Amniotic epithelial cell (primary cell): ENCODE measurements at places on chromosomes 16 and 17.

DNA sequence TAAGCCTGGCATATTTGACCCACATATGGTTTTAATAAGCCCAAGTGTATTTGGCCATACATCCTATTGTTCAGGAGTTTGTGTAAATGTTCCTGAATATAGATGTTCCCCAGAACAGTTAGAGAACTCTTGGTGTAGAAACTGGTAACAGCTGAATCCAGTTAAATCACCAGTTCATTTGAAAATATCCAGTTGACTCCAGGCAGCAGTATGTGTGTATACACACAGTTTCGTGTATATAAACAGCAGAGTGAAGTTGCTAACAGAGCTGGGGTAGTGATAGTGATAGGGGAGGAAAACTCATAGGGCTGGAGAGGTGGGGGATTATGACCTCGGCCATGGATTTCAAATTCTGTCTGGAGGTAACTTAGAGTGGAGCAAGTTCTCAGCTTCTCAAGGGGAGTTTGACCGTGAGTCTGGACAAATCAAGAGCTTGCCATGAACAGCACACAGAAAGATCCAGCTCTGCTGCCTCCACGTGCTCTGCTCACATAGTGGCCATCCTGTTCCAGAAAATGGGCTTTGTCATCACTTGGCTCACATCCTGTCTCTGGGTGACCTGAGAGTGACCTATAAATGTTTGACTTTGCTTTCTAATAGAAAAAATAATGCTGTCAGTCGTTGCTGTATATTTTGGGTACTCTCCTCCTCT is 30.6 kb upstream of the MMD start:
- DNase-seq = peak; percentile 59

GRCh38 chr17:5813357-5813756 is 229.0 kb upstream of the NLRP1 start:
- DNase-seq = no peak

- no peak for DNase-seq
These were observed 35.9 kb upstream of the NUDT7 start for GRCh38 chr16:77686385-77686784.

GRCh38 chr17:62627219-62627903 is at the start of gene MRC2:
TSS of gene MRC2 (plus strand) at chr17:62627670. CDS start at chr17:62627803, 133 bp downstream.
- DNase-seq = peak; percentile 83

- DNase-seq = no peak
These were observed 1.5 kb downstream of the ATXN7L3 start for GRCh38 chr17:44197980-44198720.

- DNase-seq = peak; percentile 19
These were observed 21.6 kb downstream of the POLR3E start for GRCh38 chr16:22318690-22319358.

GRCh38 chr16:84119368-84119767 is 2.6 kb upstream of the MBTPS1 start:
- no peak for DNase-seq

DNA sequence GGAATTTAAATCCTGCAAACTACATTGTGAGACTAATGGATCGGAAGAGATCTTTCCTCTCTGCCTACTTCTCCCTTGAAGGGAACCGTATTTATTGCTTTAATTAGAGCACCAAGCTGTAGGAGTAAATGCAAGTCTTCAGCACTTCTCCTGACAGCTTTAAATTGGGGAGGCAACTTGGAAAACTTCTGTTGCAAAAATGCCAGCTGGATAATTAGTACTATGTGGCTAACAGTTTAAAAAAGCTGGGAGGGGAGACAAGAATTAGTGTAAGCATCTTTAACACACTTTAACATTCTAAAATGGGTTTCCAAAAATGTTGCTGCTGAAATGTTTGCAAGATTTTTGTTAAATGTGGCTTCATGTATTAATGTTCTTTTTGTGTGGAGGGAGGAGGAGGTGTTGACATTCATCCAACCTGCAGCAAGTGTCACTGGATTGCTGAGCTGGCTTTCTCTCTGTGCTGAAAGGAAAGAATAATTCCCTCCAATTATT is 108.5 kb downstream of the PCTP start:
- DNase-seq = no peak

DNA sequence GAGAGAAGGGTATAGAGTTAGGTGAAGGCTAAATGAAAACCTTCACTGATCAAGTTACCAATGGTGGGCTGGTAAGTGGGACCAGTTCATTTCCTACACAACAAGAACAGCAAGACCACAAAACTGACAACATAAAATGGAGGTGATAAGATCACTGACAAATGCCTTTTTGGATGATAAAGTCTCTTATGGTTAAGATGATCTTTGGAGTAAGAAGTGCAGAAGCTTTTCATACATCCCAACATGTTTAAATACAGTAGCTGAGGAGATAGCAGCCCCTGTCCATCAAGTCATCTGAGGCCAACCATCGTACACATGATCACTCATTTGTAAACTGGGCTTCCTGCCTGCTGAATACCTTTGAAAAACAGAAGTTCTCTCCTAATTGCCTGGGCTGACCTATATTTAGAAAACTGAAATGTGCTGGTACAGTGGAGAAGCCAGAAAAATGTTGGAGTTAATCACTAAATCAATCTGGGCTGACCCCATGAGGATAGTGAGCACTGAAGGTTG is 259.0 kb upstream of the ZFHX3 start:
- DNase-seq = no peak

DNA sequence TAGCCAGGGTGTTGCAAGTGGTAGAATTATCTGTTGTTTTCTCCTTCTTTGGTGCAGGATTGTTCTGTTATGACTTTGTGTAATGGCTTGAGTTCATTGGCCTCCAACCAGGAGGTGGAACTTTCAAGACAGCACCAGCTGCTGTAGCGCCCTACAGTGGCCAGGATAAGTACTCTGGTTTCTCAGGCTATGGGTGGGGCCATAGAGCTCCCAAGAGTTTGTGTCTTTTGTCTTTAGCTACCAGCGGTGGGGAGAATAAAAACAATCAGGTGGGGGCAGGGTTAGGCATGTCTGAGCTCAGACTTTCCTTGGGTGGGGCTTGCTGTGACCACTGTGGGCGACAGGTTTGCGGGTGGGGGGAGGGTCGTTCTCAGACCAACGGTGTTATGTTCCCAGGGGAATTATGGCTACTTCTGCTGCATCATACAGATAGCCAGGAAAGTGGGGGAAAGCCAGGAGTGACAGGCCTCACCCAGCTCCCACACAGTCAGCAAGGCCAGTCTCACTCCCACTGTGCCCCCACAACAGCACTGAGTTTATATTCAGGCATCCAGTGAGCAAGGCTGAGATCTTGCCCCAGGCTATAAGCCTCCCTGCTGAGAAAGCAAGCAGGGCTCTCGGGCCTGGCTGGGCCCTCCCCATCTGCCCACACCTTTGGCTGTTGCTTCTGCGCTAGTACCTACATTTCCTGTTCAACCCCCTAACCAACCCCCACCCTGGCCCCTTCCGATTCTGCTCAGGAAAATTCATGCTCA is 15.4 kb downstream of the ABCA10 start:
- no peak for DNase-seq

DNA sequence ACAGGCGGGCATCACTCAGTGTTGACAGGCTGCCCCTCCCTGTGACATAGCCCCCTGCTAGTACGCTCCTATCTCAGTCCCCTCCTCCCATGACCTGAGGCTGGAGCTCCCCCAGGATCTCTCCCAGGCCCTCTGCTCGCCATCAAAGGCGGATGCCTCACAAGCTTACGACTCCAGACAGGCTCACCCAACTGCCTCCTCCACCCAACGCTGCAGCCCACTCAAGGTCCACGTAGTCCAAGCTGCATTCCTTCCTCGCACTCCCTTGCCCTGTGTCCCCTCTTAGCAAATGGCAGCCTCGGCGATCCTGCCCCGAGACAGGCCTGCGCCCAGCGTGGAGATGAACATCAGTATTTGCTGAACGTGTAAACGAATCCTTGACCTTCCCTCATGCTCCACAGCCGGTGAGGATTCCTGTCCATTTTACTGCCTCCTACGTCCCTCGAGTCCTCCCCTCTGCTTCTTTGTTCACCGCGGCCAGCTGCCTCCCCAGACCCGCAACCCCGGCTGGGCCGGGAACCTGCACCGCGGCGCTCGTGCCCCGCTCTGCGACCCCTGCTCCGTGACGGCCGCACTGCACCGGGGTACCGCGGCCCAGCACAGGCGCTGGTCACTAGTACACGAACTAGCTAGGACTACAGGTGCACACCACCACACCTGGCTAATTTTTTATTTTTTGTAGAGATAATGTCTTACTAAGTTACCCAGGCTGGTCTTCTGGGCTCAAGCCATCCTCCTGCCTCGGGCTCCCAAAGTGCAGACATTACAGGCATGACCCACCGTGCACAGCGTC is 838 bp upstream of the TMEM97 start:
- DNase-seq = no peak

- DNase-seq = peak; percentile 80
These were observed 5.0 kb downstream of the NFE2L1 start for GRCh38 chr17:48052956-48053757.

- DNase-seq = no peak
These were observed 9.0 kb downstream of the HLF start for GRCh38 chr17:55273579-55274354.

DNA sequence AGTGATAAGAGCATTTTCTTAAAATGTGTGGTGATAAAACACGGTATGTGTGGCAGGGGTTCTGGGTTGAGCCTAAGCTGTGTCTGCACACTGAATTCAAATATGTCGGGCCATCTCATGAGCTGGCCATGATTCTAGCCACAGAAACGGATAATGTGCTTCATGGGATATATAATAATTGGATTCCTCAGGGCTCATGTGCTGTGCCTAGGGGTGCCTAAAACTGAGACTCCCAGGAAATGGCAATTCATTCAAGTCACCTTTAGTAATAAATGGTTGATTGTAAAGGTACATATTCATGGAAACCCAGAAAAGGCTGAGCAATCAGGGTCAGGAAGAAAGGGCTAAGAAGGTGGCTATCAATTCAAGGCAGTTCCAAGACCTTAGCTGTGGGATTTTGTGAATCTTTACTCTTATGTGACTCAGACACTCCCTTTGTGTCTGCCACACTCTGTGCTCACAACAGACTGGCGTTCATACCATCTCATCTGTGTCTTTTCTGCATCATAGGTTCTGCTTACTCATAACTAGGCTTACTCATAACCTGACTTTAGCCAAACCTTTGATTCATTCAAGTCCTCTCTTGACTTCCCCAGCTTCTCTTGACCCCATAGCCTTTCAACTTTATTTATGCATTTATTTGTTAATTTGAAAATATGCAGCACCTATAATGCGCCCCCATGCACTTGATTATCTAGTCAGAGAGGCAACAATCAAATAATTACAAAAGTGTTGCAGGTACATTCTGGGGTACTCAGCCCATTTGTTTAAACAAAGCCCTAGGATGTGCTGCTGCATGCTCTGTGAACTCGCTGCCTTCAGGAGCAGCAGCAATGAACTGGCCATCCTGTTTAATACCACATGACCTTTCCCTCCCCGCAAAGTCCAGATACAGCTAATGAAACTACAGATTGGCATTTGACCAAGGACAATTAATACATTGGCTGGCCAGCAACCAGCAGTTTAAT is 28.4 kb upstream of the MED13 start:
- peak; percentile 89 for DNase-seq

DNA sequence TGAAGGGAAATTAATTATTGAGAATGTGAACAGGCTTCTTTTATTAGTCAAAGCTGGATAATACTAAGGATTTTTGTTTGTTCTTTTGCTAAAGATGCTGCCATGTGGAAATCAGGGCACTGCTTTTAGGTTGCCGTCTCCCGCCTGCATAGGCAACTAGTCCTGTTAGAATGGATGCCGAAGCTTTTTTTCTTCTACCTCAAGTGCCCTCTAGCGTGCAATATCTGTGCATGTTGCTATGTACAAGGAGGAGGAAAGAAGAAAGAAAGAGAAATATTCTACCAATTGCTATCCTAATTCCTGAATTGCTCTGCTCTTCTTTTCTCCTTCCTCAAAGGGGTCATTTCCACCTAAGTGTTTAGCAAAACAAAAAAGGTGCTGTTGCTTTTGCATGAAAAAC is 5.2 kb upstream of the CDH8 start:
- peak; percentile 10 for DNase-seq
